ENCODE measurements at places on chromosomes 11 and 22.

- DNase-seq: no peak
Measured at GRCh38 chr11:132586801-132587200, 945.5 kb downstream of the OPCML start.

- no peak for DNase-seq
Measured at GRCh38 chr11:95508219-95508890, 277.4 kb upstream of the SESN3 start.

GRCh38 chr11:44219830-44220796 is 89.8 kb downstream of the ALX4 start:
- DNase-seq: no peak

DNA sequence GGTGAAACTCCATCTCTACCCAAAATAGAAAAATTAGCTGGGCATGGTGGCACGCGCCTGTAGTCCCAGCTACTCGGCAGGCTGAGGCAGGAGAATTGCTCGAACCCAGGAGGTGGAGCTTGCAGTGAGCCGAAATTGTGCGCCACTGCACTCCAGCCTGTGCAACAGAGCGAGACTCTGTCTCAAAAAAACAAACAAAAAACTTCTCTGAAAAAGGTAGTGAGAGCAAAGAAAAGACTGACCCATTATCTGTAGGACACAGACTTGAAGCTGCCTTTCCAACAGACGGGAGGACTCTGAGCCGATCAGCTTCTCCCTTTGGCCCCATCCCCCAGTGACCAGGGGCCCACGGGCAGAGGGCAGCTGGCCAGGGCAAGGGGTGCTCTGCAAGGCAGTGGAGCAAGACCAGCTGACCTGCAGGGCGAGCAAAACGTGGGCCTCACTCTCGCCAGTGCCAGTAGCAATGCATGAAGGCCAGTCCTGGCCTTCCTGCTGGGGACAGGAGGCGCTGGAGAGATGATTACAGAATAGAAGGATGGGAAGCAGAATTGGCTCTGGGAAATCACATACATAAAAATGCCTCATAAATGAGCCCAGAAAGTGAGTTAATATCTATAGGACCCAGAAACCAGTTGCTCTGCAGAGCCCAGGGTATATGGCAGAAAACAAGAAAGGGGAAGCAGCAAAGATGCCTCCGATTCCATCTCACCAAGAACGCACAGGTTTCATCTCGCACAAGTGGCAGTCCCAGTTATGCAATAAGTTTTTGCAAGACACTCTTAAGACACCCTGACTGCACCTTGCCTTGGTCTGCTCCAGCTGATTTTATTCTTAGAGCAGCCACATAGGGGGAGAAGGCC is 2.8 kb downstream of the EHD1 start:
- no peak for DNase-seq
